Right lobe of liver (tissue), 6 donors: ENCODE measurements at places on chromosomes 6 and 20. TPM values are rescaled to one million over a fixed set of nuclear protein-coding genes. Genes with fewer than 3 reads are reported as not detected.

GRCh38 chr20:62227977-62228958, 8.2 kb upstream of the HRH3 start:
- no peak for DNase-seq

DNA sequence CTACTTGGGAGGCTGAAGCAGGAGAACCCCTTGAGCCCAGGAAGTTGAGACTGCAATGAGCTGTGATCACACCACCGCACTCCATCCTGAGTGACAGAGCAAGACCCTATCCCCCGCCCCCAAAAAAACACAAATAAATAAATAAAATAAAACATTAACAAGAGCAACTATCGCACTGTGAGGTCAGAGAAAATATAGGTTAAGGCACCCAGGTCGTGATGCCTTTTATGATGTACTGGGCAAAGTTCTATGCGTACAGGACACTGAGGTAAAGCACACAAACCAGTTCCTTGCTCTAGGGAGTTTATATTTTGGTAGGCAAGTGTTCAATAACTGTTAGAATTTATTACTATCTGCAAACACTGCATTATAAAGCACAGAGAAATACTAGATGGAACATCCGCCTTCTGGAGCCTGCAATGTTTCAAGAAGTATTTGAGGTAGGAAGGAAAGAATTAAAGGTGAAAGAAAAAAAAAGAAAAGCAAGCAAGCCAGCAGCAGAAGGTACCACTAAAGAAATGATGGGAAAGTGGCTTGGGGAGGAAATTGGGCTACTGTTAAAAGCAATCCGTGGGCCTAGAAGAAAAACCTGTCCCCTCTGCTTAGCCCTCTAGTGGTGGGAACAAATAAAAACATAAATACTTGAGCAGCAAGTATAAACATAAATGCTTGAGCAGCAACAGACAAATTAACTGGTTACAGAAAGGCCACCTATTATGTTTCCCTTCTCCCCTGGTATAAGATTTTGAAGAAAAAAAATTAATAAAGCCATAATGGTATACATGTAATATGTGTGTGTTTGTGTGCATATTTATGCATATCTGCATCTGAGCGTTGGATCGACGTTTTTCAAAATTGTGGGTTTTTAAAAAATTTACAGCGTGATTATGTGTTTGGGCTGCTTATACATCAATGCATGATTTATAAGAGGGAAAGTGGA, 128.0 kb downstream of the PHACTR1 start:
- DNase-seq, result no peak

- DNase-seq, result no peak
Observed at GRCh38 chr6:134373282-134373922, 55.5 kb upstream of the SGK1 start.

Gene HLA-A
- total RNA-seq, result 561 TPM

Gene PI3
- not detected for total RNA-seq

Gene LY6G6D
- total RNA-seq, result not detected

Gene EDN1
- 2.5 TPM for total RNA-seq

Gene SLC4A11
- 0.12 TPM for total RNA-seq

Gene RNF182
- not detected for total RNA-seq
